ENCODE measurements at places on chromosomes 1 and 21. TPM values are rescaled to one million over a fixed set of nuclear protein-coding genes. Genes with fewer than 3 reads are reported as not detected.

DNA sequence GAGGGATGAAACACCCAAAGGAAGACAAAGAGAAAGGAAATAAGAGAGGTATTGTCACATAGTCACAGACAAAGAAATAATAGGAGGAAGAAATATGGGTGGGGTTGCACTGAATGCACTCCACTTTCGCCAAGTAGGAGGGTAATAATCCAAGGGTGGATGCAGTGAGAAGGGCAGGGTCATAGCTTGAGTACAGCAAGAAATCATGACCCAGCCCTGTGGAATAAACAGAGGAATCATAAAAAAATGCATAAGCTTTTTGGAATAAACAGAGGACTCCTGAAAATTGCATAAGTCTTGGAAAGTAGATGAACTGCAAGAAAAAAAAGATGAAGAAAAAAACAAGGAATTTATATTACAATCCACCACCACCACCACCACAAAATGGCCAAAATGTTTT, 53.1 kb upstream of the CD55 start:
- no peak for DNase-seq

DNA sequence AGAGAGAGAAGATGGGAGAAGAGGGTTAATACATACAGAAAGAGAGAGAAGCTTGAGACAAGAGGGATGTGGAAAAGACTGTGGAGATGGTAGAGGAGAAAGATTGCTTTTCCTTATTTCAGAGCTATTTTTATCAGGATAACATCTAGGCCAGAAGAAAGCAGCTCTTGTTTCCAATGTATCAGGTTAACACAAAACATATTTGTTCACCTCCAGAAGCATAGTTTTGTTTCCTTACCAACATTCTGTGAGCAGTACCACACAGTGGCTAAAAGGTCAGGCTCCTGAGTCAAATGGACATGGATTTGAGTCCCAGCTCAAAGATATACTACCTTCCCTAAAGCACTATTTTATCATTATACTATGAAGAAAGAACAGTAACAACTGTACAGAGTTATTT, 185.5 kb downstream of the DUSP10 start:
- no peak for DNase-seq

GRCh38 chr1:1181129-1181937, 7.7 kb downstream of the TTLL10 start:
- DNase-seq: no peak

GRCh38 chr1:228159008-228159665, 6.5 kb upstream of the IBA57 start:
- no peak for DNase-seq

GRCh38 chr1:1373815-1374588, 1.0 kb downstream of the AURKAIP1 start:
- no peak for DNase-seq

Gene PPFIA4
- total RNA-seq: 0.16 TPM

Gene TTC39A
- 26.3 TPM for total RNA-seq

GRCh38 chr1:45412899-45413298, 72.7 kb upstream of the MUTYH start:
- DNase-seq: no peak

GRCh38 chr1:94757931-94758330, 62.2 kb upstream of the SLC44A3 start:
- DNase-seq: no peak

DNA sequence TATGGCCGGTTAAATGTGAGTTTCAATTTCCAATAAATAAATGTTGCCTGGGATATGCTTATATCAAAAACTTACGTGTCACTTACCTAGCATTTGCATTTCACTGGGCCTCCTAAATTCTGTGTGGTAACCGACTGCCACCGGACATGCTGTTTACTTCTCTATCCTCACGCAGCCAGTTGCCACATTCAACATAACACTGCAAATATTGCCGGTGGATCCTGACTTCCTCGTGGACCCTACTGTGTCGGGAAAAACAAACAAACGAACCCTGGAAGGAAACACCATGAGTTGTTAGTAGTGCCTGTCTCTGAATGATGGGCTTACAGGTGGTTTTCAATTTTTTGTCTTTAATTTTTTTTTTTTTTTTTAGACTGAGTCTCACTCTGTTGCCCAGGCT, 54.1 kb downstream of the RIPK4 start:
- no peak for DNase-seq

All from HT-29 (cell line).